ENCODE measurements at places on chromosomes 5 and 9.

DNA sequence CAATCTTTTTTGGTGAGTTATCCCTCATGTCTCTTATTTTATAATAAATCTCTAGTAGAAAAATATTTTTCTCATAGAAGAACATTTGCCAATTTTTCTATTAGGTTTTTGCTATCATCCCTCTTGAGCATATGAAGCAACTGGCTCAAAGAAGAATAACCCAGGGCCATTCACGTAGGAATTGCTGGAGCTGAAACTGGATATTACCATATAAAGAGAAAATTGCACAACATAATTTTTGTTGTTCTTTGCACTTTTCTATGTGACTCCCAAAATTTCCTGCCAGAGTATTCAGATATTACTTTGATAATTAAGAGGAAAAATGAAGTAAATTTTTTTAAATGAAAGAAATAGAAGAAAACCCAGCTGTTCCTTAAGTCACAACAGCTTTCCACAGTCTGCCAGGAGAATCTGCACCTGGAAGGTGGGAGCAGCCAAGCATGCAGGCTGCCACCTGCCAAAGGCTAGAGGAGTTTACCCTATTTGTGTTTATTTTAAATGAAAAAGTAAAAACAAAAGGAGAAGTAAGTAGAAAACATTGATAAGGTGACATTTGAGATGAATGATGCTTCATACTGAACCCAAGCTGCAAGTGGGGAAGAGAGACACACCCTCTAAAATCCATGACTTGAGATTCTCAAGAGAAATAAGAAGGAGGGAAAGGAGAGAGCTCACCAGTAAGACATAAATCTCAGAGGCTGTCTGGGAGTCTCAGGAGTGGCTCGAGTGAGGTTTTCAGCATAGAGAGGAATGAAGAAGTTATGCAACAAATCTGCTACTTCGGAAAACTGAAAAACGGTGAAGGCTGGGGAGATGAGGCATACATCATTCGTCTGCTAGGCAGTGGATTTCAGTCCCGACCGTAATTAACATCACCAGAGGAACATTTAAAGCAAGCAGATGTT lies 31.5 kb upstream of the FREM1 start:
- no peak for DNase-seq

DNA sequence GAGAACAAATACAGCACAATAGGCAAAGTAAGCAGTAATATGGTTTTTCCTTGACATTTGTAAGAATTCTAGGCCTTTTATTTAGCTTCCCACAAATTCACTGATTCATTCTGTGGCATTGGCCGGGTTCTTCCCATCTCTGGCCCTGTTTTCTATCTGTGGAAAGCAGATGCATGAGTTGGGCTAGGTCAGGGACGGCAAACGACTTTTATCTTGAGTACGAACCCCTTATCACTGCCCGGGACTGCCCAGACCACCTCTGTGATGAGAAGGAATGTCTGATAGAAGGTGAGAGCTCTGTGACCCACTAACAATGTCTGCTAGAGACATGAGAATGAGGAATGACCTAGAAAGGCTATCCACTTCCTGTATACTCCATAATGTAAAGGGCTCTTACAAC lies 35.4 kb upstream of the ADAM19 start:
- no peak for DNase-seq

- no peak for DNase-seq
Measured at GRCh38 chr9:115883467-115884329, 269.9 kb upstream of the PAPPA start.

- no peak for DNase-seq
Measured at GRCh38 chr5:91957666-91958065, 574.5 kb upstream of the ARRDC3 start.

- DNase-seq: no peak
Measured at GRCh38 chr5:107425541-107426031, 245.2 kb downstream of the EFNA5 start.

- DNase-seq: no peak
Measured at GRCh38 chr5:136018814-136019783, 9.7 kb upstream of the TGFBI start.

- DNase-seq: no peak
Measured at GRCh38 chr9:37419204-37419603, 3.3 kb upstream of the GRHPR start.

GRCh38 chr5:136399527-136399926 lies 34.2 kb upstream of the TRPC7 start:
- no peak for DNase-seq

DNA sequence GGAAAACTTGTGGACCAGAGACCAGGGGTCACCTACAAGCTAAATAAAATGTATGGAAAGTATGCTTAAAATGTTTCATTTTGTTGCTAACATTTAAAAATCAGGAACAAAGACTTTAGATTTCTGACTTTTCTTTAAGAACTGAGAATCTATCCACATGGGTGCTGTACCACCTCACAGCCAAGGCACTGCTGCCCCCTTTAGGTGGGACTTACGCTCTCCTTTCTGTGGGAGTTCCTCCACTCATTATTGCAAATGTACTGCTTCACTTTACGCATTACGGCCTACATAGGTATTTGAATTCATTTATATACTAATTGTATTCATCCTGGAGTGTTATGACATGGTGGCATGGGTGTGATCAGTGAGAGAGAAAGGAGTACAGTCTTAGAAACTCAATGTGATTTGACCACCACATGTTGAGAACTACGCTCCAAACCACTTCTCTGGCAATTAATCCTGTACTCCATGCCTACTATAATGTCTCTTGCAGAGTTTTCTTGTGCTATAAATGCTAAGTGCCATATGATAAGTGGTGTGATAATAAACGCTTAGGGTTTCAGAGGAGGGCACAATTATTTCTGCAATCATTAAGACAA lies 24.7 kb upstream of the CETN3 start:
- DNase-seq: peak; percentile 4

DNA sequence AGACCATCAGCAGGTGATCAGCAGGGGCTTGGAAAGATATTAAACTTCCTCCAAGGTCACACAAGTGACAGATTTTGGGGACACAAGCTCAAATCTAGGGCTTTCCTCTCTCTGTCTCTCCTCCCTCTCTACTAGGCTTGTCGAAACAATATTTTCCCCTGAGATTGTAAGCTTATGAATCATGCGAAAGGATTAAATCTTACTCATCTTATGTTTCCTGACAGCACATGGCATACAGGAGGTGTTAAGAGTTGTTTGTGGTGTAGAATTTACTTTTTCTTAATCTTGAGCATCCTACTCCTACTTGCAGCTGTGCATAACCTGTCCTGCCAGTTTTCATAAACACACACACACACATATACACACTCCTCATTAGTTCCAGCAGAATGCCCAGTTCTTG lies 186.3 kb downstream of the MARCHF11 start:
- no peak for DNase-seq
